ENCODE measurements at places on chromosomes 4 and X.

DNA sequence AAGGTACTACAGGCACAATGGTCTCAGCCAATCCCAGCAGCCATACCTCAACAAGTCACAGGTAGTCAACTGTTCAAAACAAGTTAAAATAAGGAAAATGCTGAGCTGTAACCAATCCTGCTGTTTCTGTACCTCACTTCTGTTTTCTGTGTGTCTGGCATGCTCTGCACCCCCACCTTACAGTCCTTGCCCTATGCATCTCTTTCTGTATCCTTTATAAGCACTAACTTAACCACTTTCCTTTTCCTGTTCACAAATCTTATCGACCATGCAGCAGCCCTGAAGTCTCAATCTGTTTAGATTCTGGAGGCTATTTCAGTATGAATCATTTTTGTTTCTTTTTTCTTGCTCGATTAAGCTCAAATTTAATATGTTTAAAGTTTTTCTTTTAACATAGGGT, 12.5 kb upstream of the FAM13A start:
- no peak for DNase-seq

GRCh38 chr4:125650557-125650956, 335.8 kb downstream of the FAT4 start:
- no peak for DNase-seq

DNA sequence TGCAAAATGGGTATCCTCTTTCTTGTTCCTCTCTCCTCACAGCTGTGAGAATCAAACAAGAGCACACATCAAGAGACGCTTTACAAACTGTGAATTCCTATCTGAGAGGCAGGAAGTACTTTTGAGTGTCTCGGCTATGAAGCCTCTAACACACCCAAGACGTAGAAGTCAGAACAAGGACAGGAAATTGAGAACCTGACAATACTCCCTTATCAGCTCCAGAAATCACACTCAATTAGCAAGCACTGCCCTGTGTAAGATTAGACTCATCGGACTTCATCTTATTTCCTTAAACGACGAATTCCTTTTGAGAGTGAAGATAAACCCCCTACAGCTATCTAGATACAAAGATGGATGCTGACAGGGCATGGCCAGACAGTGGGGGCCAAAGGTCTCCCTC, 50.7 kb upstream of the CRMP1 start:
- no peak for DNase-seq

- no peak for DNase-seq
Measured at GRCh38 chr4:59537246-59537886, 1662.8 kb upstream of the ADGRL3 start.

DNA sequence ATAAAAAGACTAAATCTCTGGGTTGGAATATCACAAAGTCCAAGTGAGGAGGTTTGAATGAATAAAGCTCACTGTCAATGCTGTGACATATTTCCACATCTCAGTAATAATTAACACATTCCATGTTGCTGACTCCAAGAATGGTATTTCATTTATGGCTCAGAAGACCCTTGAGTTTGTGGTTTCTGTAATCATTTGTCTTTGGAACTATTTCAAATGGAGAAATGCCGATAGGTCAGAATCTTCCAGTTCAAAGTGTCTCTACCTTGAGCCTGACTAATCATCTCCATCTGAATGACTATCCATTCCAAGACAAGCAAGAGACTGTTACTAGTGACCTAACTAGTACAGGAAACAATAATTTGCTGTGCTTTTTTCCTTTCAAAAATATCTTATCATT, 24.2 kb upstream of the SLC2A9 start:
- no peak for DNase-seq

GRCh38 chr4:156018383-156018782, 64.7 kb upstream of the CTSO start:
- DNase-seq = no peak

DNA sequence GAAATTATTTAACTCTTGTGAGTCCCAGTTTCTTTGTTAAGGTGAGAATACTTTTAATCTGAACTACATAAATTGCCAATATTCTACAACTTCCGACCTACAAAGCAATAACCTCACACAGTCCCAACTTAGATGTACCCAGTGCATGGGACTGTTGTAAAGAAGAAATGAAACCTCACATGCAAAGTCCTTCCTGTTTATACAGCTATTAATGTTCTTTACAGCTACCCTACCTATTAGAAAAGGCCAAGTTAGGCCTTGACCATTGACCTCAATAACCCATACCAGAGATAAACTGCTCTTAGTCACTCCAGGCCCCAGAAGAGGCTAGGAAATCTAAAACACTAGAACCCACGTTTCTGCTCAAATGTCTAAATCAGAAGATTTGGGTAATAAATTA, 920.1 kb upstream of the TENM3 start:
- no peak for DNase-seq

All from mucosa of descending colon (tissue), 3 donors.